ENCODE measurements at places on chromosomes 3 and 15.

DNA sequence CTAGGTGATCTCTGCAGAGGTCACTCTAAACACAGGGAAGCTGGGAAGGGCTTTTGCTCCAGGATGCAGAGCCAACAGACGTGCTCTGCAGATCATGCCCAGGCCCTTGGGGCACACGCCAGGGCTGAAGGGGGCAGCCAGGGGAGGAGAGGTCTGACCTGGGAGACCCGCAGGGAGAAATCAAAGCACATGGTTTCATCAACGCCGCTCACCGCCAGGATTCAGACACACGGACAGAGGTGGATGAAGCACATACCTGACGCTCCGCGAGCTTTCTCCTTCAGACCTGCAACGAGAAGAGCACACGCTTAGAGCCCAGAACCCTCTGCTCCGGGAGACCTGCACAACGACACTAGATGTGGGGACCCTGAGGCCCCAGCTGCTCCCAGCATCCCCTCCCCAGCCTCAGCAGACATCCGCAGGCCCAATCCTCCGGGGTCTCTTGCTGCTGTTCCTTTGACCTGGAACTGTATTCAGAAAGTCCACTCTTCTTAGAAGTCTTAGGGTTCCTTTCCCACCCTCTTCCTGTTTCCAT, 90.7 kb upstream of the IQSEC1 start:
- DNase-seq: no peak

DNA sequence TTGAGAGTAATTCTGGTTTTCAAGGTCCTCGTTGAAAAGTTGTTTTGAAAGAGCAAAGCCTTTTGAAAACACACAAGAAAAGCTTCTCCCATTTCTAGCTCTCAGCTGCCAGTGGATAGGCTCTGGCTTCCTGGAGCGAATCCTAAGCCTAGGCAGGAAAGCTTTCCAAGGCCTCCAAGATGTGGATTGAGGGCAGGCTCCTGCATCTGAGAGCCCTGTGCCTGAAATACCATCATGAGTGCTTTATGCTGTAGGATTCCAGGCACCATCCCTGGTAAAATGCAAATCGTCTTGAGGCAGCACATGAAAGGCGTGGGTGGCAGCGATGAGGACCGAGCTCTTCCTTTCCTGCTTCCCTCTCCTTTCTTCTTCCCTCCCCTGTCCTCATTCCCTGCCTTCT, 60.7 kb upstream of the CORO2B start:
- no peak for DNase-seq

DNA sequence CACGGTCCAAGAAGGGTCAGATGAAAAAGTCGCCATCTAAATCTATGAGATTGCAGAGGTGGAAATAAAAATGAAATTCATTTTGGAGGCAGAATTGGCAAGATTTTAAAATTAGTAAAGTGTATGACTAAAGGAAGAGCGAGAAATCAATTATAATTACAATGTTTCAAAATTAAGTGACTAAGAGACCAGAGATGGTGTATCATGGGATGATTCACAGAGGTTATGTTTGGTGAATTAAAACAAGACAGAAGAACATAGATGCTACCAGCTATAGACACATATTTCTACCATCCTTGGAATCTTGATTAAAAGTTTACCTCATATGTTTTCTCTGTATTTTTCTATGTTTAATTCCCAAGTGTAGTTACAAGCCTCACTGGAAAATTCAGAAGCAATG, 308.9 kb upstream of the DNAJC19 start:
- no peak for DNase-seq

DNA sequence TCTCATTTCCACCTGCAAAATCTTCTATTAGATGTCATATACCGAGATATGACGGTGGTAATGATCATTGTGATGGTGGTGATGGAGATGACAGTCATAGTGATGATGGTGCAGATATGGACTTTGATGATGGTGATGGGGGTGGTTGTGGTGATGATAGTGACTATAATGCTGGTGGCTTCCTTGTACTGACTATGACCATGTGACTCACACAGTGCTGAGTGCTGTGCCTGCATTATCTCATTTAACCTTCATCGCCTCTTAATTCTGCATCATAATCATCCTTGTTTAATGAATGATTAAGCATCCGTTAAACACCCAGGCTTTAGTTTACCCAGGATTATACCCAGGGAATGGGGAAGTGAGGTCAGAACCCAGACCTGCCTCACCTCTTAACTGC, 331.7 kb downstream of the FEZF2 start:
- DNase-seq: no peak

- DNase-seq: no peak
These were observed 29.5 kb downstream of the PFN2 start for GRCh38 chr3:149941186-149941585.

DNA sequence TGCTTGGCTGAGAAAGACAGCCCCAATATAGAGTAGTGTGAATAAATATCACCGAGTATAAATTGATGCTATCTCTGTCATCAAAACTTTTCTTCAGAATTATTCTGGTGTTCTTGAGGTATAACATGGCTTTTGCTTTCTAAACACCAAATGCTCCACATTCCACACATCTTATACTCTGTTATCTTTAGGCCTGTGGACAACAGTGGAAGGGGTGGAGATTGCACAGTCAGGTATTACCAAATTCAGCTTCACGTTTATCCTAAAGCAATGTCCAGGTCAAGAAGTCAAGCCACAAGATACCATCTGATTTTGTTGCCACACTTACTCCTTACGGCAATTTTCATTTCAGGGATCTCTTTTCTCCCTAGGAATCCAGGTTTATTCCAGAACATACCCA, 394.8 kb downstream of the SI start:
- DNase-seq: no peak

DNA sequence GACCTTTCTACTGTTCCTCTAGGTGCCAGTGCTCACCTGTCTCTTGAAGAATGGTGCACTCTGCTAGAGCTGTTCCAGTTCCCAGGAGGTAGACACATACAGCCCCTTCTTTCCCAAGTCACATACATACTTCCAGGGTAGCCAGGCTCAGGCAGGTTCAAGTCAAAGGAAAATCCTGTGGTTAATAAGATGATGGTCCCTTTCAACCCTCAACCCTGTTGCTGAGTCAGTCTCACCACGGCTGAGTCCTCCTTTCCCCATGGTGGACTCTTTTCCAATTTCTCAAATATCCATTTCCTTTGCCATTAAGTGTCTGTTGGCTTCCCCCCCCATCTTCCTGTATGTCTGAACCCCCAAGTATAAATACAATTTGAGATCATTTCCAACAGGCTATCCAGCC, 56.1 kb upstream of the ACAN start:
- no peak for DNase-seq

DNA sequence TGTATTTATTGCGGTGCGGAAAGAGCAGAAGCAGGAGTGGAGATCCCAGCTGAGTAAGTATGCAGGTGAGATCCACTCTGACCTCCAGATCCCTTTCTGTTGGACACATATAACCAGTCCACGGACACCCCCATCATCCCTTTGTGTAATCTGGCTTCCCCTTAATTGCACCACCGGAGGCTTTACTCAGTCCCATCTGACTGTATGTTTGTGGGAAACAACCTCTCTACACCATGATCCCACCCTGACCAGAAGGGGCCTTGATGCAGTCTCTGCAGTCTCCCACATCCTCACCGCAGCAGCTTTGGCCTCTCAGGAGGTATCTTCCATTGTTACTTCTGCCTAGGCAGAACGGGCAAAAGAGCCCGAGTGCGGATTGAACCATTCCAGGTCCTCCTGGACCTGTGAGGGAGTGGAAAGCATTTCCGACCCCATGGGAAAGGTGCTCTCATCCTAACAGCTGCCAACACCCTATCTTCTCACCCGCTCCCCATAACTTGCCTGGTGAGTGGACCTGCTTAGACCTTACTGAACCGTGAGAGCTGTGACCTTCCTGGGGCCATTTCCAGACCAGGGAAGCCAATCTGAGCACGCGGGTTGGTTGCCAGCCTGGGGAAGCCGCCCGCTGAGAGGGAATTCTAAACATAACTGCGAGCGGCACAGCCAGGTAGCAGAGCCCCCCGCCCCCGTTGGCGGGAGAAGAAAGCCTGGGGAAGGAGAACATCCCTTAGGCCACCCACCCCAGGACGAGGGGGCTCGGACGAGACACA, 1.1 kb downstream of the SLCO2A1 start:
- DNase-seq: no peak

GRCh38 chr15:40082195-40082883, 26.3 kb downstream of the BMF start:
- no peak for DNase-seq

Measured in activated T-cell treated with anti-CD3 and anti-CD28 coated beads for 4 hours (primary cell).